CD4-positive, alpha-beta T cell (primary cell): ENCODE measurements at places on chromosomes 4 and X.

GRCh38 chrX:130108647-130109428 is 1.5 kb downstream of the ELF4 start:
- peak overlapping the region; percentile 83 for H3K4me3 ChIP-seq
- peaks cover 52% of the 10 kb centered on the region for H3K4me1 ChIP-seq
- no peak for DNase-seq
- H3K27me3 ChIP-seq: no peaks in the 10 kb centered on the region
- peaks cover 3% of the 10 kb centered on the region for H3K36me3 ChIP-seq
- peak overlapping the region; percentile 52 for H3K27ac ChIP-seq

DNA sequence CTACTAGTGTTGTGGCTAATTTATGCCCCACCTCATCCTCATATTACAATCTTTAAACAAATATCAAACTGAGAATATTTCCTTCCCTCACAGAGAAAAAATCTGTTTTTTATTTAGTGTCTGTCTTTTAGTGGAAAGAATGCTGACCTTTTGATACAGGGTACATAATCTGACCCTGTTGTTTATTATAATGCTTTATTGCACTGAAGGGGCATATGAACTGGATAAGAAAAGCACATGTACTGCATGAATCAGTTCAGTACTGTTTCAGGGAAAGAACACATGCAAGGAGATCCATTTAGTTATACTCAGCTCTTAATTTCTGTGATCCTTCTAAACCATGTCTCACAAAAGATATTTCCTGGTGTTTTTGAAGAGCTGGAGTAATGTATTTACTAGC is 15.5 kb upstream of the DYNLT3 start:
- H3K36me3 ChIP-seq: no peaks in the 10 kb centered on the region
- no peak overlapping the region for H3K4me3 ChIP-seq
- no peak overlapping the region for H3K27ac ChIP-seq
- H3K27me3 ChIP-seq: no peaks in the 10 kb centered on the region

GRCh38 chrX:69155786-69156520 is 9.3 kb downstream of the PJA1 start:
- no peaks in the 10 kb centered on the region for H3K36me3 ChIP-seq
- no peak overlapping the region for H3K27ac ChIP-seq
- no peak overlapping the region for H3K4me3 ChIP-seq
- DNase-seq: no peak

- H3K4me3 ChIP-seq: no peak overlapping the region
- H3K27ac ChIP-seq: no peak overlapping the region
- H3K4me1 ChIP-seq: no peaks in the 10 kb centered on the region
Measured at GRCh38 chr4:6019316-6020263, 1.4 kb upstream of the C4orf50 start.

DNA sequence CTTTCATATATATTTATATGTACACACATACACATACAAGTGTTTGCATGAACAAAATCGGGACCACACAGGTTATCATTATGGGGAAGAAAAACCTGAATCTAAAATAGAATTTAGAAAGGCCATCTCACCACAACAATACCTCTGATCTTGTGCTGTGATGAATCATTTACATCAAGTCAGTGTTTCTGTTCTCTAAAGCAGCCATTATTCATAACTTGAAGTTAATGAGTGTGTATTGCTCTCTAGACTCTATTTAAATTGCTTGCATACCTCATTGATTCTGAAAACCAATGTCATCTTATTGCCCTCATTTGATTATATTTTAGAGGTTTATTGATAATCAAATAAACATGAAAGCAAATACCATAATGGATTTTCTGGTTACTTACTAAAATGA is 71.6 kb downstream of the FAM114A1 start:
- H3K27ac ChIP-seq: no peak overlapping the region
- no peak for DNase-seq
- no peaks in the 10 kb centered on the region for H3K4me1 ChIP-seq
- H3K36me3 ChIP-seq: no peaks in the 10 kb centered on the region
- H3K4me3 ChIP-seq: no peak overlapping the region

DNA sequence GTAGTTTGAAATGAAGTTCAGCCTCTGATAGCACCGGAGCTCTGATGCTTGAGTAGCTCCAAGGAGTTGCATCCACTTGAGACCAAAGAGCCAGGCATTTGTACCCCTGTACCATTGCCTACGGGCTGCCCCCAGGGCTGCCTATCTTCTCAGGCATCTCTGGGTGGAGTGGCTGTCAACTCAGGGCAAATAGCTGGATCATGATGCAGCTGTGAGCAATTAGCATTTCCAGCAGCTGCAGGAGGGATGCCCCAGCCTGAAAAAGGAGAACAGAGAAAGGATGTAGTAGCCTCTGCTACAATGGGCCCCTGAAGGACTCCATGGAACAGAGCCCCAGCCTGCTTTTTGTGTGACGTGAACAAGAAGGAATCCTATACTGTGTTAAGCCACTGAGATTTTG is 492.6 kb downstream of the BCOR start:
- H3K36me3 ChIP-seq: no peaks in the 10 kb centered on the region
- H3K27ac ChIP-seq: no peak overlapping the region
- no peak overlapping the region for H3K4me3 ChIP-seq
- no peaks in the 10 kb centered on the region for H3K4me1 ChIP-seq
- DNase-seq: no peak
- no peaks in the 10 kb centered on the region for H3K27me3 ChIP-seq

- H3K4me1 ChIP-seq: no peaks in the 10 kb centered on the region
- H3K36me3 ChIP-seq: no peaks in the 10 kb centered on the region
- H3K27me3 ChIP-seq: no peaks in the 10 kb centered on the region
- DNase-seq: peak; percentile 4
- H3K4me3 ChIP-seq: no peak overlapping the region
Measured at GRCh38 chrX:42869659-42870476, 91.9 kb upstream of the PPP1R2C start.

- H3K27ac ChIP-seq: no peak overlapping the region
- no peaks in the 10 kb centered on the region for H3K4me1 ChIP-seq
- H3K27me3 ChIP-seq: no peaks in the 10 kb centered on the region
- no peaks in the 10 kb centered on the region for H3K36me3 ChIP-seq
Measured at GRCh38 chrX:35251226-35251625, 308.6 kb downstream of the FAM47B start.

DNA sequence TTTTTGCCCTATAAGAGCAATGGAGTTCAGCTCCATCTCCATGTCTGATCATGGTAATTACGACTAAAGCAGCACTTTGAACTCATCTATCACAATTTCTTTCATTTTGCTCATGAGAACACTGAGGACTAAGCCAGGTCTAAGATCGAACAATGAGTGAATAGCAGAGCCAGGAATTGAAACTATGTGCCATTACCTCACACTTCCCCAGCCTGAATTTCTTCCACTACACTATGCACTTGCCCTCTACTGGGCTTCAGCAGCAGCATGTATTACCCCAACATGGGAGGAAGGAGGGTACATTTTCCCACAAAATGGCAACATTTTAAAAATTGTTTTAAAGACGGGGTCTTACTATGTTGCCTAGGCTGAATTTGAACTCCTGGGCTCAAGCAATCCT is 274.7 kb upstream of the FGF13 start:
- no peaks in the 10 kb centered on the region for H3K4me1 ChIP-seq
- no peak for DNase-seq

GRCh38 chrX:56232221-56233082 is at the start of gene KLF8:
KLF8 (plus strand) TSS chrX:56232356; CDS start chrX:56233335, 979 bp downstream.
- H3K4me3 ChIP-seq: peak within 1 kb of the TSS; percentile 61
- no peaks in the 10 kb centered on the region for H3K27me3 ChIP-seq
- no peaks in the 10 kb centered on the region for H3K36me3 ChIP-seq

- no peaks in the 10 kb centered on the region for H3K4me1 ChIP-seq
- H3K27ac ChIP-seq: no peak overlapping the region
- H3K36me3 ChIP-seq: no peaks in the 10 kb centered on the region
- no peak for DNase-seq
- H3K4me3 ChIP-seq: no peak overlapping the region
Measured at GRCh38 chr4:100061835-100062234, 111.8 kb upstream of the H2AZ1 start.

DNA sequence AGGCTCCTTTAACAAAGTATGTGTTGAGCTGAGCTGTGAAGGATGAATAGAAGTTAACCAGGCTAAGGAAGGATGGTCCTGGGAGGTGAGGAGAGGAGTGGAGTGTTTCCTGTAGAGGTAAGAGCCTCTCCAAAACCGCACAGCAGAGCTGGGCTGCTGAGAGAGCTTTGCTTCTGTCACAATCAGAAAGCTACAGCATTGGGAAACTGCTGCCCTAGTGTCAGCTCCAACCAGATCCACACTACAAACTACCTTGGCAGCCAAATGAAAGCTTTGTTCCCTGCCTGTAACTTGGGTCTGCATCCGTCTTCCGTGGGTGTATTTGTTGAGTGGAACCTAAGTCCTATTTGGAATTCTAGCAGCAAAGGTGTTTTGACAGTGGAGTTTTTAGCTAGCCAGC is 91.8 kb downstream of the REPS2 start:
- DNase-seq: no peak
- no peak overlapping the region for H3K27ac ChIP-seq
- no peaks in the 10 kb centered on the region for H3K36me3 ChIP-seq
- no peaks in the 10 kb centered on the region for H3K4me1 ChIP-seq
- H3K27me3 ChIP-seq: no peaks in the 10 kb centered on the region

DNA sequence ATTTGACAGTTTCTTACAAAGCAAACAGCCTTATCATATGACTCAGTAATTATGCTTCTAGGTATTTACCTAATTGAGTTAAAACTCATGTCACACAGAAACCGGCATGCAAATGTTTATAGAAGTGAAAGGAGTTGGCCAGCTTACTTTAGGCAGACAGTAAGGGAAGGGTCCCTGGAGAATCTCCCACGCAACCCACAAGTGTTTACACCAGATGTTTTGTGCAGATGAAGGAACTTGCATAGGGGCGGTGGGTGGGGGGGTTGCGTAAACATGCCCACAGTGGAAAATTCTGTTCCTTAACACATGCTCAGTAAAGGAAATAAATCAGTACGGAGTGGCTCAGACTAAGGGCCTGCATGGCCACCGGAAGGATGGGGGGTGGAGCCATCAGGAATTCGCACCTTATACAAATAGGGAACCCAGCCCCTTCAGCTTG is 330.5 kb upstream of the AADAT start:
- H3K36me3 ChIP-seq: no peaks in the 10 kb centered on the region
- H3K4me3 ChIP-seq: no peak overlapping the region
- H3K4me1 ChIP-seq: no peaks in the 10 kb centered on the region
- no peak for DNase-seq

DNA sequence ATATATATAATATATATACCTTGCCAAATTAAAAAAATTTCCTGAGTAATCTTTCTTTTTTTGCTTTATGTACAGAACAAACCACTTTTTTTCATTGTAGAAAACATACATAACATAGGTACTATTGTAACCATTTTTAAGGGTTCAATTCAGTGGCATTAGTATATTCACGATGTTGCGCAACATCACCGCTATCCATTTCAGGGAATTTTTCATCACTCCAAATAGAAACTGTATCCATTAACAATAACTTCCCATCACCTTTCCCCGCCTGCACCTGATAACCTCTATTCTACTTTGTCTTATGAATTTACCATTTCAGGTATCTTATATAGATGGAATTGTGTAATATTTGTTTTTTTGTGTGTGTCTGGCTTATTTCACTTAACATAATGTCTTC is 124.7 kb downstream of the MGST2 start:
- no peaks in the 10 kb centered on the region for H3K4me1 ChIP-seq
- no peaks in the 10 kb centered on the region for H3K36me3 ChIP-seq
- no peak overlapping the region for H3K27ac ChIP-seq
- no peaks in the 10 kb centered on the region for H3K27me3 ChIP-seq
- no peak for DNase-seq

DNA sequence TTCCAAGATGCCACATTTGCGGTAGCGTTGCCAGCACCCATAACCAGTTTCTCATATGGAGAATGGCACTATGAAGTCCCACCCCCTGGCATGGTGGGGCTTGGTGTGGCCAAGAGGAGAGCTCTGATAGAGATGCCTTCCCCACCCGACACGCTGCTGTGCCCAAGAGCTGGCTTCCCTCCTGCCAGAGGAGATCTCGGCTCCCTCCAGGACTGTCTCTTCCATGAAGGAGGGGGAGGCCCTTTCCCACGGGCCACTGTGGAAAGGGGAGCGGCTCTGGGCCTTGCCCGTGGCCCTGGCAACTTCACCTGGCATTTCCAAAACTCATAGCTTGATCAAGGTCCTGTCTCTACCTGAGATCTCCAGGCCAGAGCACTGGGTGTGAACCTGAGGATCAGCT is 217.3 kb upstream of the PSAPL1 start:
- H3K27ac ChIP-seq: no peak overlapping the region
- no peaks in the 10 kb centered on the region for H3K36me3 ChIP-seq
- H3K4me1 ChIP-seq: peaks cover 54% of the 10 kb centered on the region
- no peak for DNase-seq
- H3K4me3 ChIP-seq: no peak overlapping the region

DNA sequence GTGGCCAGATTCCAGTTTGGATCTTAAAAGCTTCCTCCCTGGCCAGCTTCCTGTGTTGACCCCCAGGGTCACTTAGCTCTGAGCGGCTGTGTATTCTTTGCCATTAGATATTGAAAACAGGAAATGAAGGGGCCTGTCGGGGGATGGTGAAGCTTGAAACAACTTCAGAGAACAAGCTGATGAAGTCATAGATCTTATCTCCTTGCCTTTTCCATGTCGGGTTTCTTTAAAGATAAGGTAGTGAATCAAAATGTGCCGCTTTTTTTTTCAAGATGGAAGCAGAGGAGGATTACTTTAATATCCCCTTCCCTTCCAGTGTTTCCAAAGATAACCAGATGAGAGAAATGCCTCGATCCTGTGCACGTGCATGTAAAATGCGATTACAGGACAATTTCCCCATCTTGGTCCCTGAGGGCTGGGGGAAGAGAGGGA is 508.5 kb downstream of the MID1IP1 start:
- peak overlapping the region; percentile 85 for H3K27ac ChIP-seq
- peak; percentile 31 for DNase-seq
- H3K27me3 ChIP-seq: no peaks in the 10 kb centered on the region
- H3K36me3 ChIP-seq: no peaks in the 10 kb centered on the region
- H3K4me3 ChIP-seq: peak overlapping the region; percentile 1

DNA sequence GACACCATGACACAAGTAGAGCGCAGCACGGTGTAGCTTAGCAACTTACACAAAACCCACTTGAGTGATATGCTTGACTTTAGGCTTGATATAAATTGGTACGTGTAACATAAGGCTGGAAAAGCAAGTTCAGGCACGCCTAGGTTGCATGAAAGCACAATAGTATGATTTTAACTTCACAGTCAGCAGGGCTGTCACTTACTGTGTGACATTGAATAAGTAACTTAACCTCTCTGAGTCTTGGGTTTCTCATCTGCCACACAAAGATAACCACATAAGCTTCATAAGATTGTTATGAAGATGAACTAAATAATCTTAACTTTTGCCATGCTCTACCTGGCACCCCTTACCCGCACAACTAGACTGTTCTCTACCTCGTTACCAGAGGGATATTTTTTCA is 9.5 kb downstream of the SRD5A3 start:
- no peak for DNase-seq
- no peaks in the 10 kb centered on the region for H3K4me1 ChIP-seq
- no peak overlapping the region for H3K27ac ChIP-seq
- no peak overlapping the region for H3K4me3 ChIP-seq
- H3K27me3 ChIP-seq: no peaks in the 10 kb centered on the region
- H3K36me3 ChIP-seq: no peaks in the 10 kb centered on the region

GRCh38 chr4:36196145-36196913 is 48.0 kb downstream of the ARAP2 start:
- DNase-seq: no peak
- H3K4me1 ChIP-seq: peaks cover 13% of the 10 kb centered on the region
- H3K36me3 ChIP-seq: peaks cover 13% of the 10 kb centered on the region
- H3K4me3 ChIP-seq: no peak overlapping the region
- H3K27ac ChIP-seq: no peak overlapping the region

- H3K27me3 ChIP-seq: no peaks in the 10 kb centered on the region
- no peaks in the 10 kb centered on the region for H3K36me3 ChIP-seq
- H3K4me1 ChIP-seq: peaks cover 39% of the 10 kb centered on the region
- H3K27ac ChIP-seq: no peak overlapping the region
- DNase-seq: no peak
Measured at GRCh38 chrX:40154250-40154852, 56.6 kb upstream of the BCOR start.
